Left forelimb (tissue), 1 donor: ENCODE measurements at places on chromosomes 3 and 15.

- DNase-seq: no peak
Measured at GRCh38 chr15:90413411-90414379, 25.7 kb downstream of the IQGAP1 start.

DNA sequence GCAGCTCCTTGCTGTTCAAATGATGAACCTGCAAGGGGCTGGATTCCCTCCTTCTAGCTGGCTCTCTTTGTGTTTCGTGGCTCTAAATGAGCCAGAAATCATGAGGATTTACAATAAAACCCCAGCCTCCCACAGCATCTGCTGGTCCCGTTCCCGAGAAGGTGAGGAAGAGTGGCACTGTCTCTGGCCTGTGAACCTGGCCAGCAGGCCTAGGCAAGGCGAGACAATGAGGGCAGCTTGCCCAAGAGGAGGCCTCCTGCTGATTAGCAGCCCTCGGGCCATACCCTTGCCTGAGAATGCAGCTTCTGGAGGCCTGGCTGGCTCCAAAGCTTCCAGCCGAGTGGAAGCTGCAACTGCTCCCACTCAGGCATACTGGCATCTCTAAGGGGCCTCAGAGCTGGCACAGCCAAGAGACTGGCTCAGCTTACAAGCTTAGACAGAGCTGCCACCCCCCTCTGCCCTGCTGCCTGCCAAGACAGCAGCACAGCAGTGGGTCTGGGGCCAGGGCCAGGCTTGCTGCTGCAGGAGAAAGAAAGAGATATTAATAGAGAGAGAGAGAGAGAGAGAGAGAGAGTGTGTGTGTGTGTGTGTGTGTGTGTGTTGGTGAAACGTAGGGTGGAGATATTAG is 76.5 kb downstream of the HMG20A start:
- peak; percentile 85 for DNase-seq

DNA sequence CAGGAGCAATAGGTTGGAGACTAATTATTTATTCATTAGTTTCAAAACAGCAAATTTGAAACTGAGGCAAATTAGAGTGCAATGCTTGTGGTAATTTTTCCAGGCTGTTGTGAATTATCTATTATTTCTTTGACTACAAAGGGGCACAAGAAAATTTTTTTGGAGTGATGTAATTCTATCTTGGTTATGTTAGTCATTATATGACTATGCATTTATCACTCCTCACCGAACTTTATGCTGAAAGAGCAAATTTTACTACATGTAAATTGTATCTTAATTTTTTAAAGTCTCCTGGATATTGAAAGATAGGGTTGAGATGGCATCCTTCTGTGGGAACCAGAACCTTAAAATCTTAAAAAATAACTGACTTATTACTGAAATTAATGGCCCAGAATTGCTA is 320.0 kb upstream of the ROBO1 start:
- DNase-seq: no peak

GRCh38 chr15:40845511-40846284 is 1.9 kb downstream of the SPINT1 start:
- DNase-seq: no peak

DNA sequence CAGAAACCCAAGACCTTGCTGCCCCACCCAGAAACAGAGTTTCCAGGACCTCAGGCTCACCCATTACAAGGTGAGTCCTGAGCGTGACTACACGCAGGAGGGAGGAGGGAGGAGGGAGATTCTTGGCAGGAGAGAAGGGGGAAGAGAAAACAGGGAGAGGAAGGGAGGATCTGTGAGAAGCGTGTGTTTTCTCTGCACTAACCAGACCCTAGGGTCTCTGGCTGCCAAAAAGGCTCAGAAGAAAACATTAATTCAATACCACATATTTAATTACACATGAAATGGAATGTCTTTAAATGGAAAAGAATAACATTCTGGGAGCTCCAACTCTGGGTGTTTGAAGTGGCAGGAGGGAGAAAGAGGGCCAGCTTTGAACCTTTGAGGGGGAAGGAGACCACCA is 309.0 kb downstream of the NTRK3 start:
- no peak for DNase-seq

GRCh38 chr15:35519541-35520149 is 26.3 kb downstream of the DPH6 start:
- DNase-seq: no peak

- no peak for DNase-seq
Measured at GRCh38 chr3:195187609-195188425, 83.1 kb downstream of the XXYLT1 start.

- DNase-seq: peak; percentile 89
Measured at GRCh38 chr3:15332405-15333098, at the start of gene SH3BP5. SH3BP5 (minus strand) TSS chr3:15332586; CDS start chr3:15332408, 178 bp downstream.

- DNase-seq: no peak
Measured at GRCh38 chr15:93046721-93047120, 42.3 kb downstream of the RGMA start.

DNA sequence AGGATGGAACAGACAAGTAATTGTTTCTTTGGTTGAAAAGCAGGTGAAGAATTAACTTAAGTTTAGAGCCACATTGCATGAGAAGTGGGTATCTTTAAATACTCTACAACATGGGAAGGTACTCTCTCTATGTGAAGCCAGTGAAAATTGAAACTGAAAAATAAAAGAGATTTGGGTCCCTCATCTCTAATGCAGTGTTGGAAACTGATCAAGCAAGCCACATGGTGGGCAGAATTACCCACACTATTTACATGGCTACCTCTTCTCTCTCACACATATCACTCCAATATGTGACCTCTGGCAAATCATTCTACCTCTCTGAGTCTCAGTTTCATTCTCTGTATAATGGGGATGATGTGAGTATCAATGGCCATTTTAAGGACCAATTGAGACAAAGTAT is 339.0 kb downstream of the IL5RA start:
- DNase-seq: no peak

- no peak for DNase-seq
Measured at GRCh38 chr15:33844186-33844585, 124.1 kb upstream of the CHRM5 start.

DNA sequence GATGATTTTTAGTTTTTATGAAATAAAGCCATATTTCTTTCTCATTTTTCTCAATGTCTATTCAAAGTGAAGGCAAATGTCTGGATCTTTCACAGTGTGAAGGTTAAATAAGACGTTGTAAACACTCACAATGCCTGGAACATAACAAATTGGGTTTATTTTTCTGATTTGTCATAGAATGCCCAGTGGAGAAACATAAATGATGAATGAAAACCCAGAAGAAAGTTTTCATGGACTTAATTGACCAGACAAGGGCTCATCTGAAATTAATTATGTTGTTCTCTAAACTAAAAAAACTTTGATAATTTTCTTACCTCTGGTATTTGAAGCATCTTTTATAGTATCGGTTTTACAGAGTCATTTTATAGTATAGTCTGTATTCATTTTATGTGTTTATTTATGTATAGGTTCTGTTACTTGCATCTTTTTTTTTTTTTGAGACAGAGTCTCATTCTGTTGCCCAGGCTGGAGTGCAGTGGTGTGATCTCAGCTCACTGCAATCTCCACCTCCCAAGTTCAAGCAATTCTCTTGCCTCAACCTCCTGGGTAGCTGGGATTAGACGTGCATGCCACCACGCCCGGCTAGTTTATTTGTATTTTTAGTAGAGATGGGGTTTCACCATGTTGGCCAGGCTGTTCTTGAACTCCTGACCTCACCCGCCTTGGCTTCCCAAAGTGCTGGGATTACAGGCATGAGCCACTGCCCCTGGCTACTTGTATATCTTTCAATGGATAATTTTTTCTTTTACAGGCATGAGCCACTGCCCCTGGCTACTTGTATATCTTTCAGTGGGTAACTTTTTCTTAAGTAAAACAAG is 15.1 kb upstream of the BNIP2 start:
- DNase-seq: no peak

DNA sequence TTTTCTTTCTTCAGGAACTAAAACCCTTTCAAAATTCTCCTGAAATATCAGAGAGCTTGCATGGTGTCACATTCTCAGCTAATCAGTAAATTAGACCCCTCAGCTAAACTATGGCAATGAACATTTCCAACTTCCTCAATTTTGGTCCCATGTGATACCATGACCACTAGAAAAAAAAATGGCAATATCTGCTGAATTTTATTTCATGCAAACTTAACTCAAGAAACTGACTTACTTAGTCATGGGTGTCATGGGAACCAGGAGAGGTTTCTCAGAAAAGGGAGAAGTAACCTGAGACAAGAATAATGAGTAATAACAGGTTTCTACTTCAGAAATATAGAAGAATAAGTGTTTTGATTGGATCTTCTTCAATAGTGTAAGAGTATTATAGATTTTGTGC is 784.6 kb upstream of the ALCAM start:
- no peak for DNase-seq
